Stimulated activated CD8-positive, alpha-beta memory T cell treated with anti-CD3 and anti-CD28 coated beads, Interleukin-7, amount 100 ng/mL, for 1 hour (primary cell): ENCODE measurements at places on chromosomes 3 and 15.
A peak's percentile ranks its signal among the peaks of the same experiment; 100 is the strongest.

DNA sequence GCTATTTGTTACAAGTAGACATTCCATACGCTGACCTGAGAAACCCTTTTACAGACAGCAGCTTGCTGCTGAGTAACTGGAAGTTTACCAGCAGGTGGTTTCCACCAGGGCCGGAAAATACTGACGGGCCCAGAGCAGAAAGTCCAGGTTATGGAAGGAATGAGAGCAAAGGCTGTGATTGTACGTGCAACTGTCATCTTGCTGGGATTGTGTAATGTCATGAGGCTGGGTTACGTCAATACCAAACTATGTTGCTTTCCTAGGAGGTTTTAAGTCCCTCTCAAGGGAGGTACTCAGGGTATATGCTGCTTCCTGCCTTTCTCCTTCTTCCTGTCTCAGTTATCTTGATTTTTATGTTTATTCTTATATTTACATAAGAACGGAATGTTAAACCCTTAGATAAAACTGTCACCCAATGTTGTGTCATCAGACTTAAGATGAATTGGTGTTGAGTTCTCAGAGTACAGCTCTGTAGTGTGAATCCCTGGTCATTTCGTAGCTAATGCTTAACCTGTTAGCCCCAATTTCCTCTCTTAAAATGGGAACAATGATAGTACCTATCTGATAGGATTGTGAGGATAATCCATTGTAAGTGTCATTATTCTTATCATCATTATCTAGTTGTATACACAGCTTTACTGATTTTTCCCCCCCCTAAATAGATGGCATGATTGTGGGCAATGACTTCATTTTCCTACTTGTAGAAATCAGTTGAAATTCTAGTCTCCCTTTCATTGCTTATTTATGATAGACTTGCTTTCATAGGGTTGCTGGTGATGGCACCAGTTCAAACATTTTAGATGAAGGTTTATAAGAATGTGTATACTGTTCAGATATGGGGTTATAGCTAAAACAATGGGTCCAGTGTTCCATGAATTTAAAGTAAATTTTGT, 101.4 kb downstream of the FNDC3B start:
- no peak for DNase-seq

- DNase-seq = no peak
These were observed 73.0 kb downstream of the OXNAD1 start for GRCh38 chr3:16337856-16338540.

DNA sequence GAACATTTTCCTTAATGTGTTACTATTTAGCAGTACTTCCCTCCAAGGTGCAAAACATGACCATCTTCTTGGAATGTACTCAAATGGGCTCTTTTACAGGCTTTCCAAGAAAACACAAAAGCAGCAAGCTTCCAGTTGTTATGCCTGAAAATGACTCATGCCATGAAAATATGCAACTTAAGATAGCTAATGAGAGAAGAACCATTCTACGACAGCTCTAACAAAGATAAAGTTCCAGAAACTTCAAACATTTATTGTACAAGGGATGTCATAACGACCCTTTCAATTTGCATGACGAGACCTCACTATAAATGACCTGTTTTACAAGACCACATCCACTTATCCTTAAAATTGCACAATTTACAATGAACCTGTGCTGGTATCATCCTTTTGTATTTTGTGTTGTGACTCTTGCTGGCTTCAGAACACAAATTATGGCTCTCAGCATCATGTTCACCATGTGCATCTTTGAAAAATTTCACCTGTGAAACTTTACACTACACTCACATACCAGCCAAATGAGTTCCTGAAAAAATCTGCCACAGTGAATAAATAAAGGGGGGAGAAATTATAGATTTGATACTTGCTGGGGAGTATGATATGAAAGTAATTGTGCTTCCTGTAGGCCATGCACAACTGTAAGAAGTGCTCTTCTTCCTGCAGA, 433.7 kb downstream of the MAGI1 start:
- DNase-seq = no peak

DNA sequence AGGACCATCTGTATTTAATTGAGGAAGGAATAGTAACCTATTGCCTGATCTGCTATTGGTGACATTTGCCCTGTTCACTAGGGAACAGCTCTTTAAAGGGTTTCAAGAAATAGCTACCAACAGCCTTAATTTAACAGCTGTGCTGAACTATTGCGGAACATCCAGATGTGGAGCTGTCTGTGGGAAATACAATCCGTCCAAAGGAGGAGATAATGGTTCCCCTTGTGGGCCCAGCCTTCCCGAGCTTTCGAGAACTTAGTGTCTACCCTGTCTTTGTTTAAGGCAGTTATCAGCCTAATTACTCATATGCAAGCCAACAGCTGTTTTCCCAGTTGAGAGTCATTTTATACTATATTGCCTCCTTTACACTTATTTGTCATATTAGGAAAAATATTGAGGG, 398.6 kb downstream of the WDR72 start:
- no peak for DNase-seq

DNA sequence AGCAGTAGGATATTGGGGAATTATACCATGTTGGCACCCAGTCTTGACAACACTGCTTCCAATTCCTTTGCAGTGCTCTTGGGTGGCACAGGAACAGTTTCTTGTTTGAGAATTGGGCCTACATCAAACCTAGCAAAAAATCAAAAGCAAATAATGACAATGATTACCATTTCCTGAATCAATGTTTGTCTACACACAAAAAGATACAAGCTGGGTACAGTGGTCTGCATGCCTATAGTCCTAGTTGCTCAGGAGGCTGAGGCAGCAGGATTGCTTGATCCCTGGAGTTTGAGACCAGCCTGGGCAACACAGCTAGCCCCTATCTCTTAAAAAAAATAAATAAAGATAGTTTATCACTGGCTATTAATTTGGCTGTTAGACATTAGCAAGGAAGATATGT, 8.0 kb downstream of the MTFMT start:
- no peak for DNase-seq

GRCh38 chr3:78258798-78259197, 1218.9 kb downstream of the ROBO2 start:
- DNase-seq = no peak

- DNase-seq = no peak
These were observed 391.0 kb upstream of the CADM2 start for GRCh38 chr3:84567796-84568195.

GRCh38 chr3:60916546-60916945, 334.7 kb downstream of the FHIT start:
- no peak for DNase-seq

DNA sequence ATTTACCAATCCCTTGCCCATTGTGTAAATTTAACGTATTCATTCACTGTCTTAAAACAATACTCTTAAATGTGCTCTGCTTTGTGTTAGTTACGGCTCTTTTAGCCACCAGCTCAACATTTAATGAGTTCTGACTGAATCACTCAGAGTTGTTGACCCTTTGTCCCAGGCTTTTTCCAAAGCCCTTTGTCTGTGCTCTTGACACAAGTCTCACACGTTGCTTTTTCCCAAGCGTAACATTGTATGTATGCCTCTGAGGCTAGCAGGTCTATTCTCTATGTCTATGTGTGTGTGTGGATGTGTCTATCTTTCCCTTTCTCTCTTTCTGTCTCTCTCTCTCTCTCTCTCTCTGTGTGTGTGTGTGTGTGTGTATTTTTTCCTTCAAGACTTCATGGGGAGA, 435.4 kb upstream of the GOLIM4 start:
- DNase-seq = no peak

DNA sequence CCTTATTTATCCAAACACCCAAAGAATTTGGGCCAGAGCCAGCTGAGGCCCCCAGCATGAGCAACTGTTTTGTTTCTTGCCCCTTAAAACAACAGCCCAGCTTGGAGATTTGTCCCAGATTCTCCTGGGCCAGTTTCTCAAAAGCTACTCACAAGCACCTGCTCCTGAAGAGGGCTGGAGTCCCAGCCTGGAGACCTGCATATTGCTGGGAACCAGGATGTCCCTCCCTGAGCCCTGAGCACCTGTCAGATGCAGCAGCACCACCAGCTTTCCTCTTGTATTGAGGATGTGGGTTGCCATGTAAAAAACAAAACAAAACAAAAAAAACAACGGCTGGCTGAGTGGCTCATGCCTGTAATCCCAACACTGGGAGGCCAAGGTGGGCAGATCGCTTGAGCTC, 7.0 kb upstream of the RFT1 start:
- DNase-seq = no peak

GRCh38 chr3:177725165-177725564, 527.9 kb upstream of the TBL1XR1 start:
- no peak for DNase-seq

DNA sequence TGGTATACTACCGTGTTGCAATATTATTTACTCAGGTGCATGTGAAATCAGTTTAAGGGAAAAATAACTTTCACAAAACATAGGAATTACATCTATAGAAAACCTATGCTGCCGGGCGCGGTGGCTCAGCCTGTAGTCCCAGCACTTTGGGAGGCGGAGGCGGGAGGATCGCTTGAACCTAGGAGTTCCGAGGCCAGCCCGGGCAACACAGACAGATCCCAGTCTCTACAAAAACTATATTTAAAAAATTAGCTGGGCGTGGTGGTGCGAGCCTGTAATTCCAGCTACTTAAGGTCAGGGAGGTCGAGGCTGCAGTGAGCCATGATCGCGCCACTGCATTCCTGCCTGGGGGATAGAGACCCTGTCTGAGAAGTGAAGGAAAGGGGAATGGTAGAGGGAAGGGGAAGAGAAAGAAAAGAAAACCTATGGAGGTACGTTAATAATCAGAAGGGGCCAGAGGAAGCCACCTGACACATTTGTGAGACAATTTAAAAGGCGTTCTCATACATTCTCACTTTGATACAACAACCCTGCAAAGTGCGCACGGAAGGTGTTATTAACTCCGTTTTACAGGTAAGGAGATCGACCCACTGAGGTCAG, 456 bp upstream of the TMEM62 start:
- DNase-seq = no peak

GRCh38 chr3:99850608-99851007, 32.9 kb downstream of the CMSS1 start:
- no peak for DNase-seq

DNA sequence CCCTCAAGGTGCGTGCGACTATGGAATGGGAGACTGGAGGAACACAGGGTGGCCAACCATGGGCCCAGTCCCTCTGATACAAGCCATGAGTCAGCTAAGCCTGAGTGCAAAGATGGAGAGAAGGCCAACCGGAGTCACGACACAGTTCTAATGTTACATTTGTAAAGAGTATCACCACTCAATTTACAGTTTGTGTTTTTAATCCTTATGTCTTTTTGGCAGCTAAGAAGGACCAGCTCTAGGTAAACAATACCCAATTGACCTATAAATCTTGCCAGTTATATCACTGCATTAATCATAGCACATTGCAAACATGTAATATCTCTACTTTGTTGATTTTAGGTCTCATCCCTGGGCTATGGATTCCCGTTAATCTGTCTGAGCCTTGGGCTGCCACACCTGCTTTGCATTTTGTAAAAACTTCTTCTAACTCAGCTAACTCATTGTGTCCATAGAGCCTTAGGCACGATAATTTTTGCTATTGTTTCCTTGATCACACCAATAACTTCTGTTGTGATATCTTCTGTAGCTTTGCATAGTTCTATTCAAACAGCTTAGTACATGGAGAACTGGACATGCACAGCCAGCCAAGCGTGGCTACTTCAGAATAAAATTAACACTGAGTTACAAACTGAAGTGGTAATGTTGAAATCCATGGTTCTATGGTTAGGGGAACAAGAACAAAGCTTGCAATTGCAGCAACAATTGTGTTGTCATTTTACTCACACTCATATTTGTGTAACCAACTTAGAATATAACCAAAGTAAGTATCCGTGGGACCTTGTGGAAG, 50.3 kb downstream of the LSM3 start:
- DNase-seq = no peak

DNA sequence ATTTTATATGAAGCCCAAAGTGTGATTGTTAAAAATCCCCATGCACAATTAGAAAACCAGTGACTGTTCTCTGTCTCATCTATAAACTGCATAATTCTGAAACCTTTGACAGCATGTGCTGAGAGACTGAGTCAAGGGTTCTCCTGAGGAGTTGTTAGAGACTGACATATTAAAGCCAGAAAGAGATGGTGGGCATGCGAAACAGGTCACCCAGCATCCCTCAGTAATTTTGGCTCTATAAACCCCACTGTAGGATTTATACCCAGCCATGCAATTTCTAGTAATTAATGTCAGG, 3.6 kb downstream of the VGLL3 start:
- no peak for DNase-seq

- no peak for DNase-seq
These were observed 631.7 kb upstream of the CCDC54 start for GRCh38 chr3:106745344-106746168.

DNA sequence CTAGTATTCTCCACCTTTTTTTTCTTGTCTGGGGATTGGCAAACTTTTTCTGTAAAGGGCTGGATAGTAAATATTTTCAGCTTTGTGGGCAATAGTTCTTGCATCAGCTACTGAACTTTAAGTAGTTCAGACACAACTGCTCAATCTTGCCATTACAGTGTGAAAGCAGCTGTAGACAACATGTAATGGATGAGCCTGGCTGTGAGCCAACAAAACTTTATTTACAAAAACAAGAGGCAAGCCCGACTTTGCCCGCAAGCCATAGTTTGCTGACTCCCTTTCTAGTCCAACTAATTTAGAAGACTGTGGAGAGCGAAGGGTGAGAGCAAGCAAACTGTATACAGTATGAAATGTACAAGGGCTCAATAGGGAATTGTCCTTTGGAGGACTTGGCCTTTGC, 6.2 kb downstream of the FRMD4B start:
- DNase-seq = no peak

GRCh38 chr15:74432271-74432967, 1.3 kb downstream of the SEMA7A start:
- no peak for DNase-seq

GRCh38 chr3:36992806-36993325, at the start of gene EPM2AIP1:
EPM2AIP1 (minus strand) TSS chr3:36993131; CDS start chr3:36993077, 54 bp downstream.
- DNase-seq = peak; percentile 95

GRCh38 chr3:15387735-15388134, 39.6 kb downstream of the METTL6 start:
- no peak for DNase-seq

DNA sequence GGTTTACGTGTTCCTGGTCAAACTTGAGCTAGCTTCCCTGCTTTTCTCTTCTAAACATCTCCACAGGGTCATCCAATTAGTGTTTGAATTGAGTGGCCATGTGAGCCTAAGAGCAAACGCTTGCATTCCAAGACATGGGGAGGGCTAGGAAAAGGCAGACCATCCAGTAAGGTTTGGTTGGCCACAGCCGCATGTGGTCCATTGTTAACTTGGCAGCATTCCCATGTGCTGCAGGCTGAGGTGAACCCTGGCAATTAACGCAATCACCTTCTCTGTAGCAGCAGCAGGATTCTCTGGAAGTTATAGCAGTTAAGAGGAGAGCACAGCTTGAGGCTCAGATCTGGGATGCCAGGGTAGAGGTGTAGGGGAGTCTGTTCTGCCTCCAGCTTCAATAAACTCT, 502.2 kb upstream of the LMCD1 start:
- DNase-seq = no peak

GRCh38 chr3:65924762-65925161, 114.0 kb downstream of the MAGI1 start:
- DNase-seq = no peak

DNA sequence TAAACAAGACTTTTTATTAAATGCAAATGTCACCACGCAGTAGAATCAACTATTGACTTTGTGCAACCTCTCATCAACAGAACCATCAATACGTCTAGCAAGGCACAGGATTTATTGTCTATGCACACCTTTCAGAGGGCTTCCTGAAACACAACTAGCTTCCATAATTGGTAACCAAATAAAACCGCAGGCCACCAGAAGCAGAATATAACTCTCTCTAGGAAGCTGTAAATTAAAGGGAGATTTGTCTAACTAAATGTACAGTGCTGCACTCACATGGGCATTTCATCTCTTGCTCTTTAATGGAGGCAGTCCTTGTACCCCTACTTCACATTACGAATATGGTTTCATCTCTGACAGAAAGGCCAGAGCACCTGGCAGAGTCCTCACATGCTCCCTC, 93.0 kb downstream of the FHIT start:
- DNase-seq = no peak
